ENCODE measurements at places on chromosomes 3 and 15.

DNA sequence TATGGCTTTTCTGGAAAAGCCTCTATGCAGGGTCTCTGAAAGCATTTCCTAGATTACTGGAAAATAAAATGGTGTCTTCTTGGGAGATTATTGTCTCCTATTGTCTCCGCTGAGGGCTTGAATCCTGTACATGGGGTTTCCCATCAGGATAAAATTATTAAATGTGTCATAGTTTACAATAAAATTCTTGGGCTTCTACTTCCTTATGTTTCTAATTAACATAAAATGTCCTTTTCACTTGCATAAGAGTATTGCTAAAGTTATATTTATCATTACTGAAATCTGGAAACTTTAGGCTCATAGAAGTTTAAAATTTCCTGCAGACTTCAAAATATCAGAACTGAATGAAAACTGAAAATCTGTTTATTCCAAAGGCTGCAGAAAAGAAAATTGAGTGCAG lies 595.5 kb upstream of the AGTR1 start:
- DNase-seq: no peak

- DNase-seq: no peak
Observed at GRCh38 chr3:69970827-69971226, 28.7 kb upstream of the SAMMSON start.

GRCh38 chr3:186421946-186422345 lies 59.9 kb upstream of the DGKG start:
- DNase-seq: no peak

- DNase-seq: no peak
Observed at GRCh38 chr15:92116330-92116729, 262.8 kb downstream of the SLCO3A1 start.

DNA sequence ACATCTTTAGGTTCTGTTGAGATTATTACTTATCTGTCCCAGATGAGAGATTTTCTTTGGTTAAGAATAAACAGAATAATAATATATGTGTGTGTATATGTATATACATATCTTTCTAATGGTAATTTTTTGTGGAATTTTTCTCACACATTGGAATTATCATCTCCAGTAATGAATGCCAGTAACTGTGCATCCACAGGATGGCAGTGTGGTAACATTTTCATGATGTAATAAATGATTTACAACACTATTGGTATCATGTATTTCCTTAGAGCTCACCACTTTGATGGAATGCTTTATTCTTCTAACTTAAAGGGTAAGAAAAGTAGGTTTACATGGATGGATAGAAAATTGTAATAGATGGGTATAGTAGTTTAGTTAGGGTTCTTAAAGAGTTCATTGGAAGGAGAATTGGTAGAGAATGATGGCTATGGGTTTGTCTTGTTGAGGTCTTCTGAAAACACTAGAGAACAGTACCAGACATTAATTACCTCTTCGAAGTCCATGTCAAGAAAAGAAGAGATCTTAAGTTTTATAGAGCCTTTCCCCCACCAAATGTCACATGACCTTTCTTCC lies 78.1 kb downstream of the STT3B start:
- DNase-seq: no peak

- no peak for DNase-seq
Observed at GRCh38 chr15:86162172-86162591, 82.5 kb downstream of the AGBL1 start.

DNA sequence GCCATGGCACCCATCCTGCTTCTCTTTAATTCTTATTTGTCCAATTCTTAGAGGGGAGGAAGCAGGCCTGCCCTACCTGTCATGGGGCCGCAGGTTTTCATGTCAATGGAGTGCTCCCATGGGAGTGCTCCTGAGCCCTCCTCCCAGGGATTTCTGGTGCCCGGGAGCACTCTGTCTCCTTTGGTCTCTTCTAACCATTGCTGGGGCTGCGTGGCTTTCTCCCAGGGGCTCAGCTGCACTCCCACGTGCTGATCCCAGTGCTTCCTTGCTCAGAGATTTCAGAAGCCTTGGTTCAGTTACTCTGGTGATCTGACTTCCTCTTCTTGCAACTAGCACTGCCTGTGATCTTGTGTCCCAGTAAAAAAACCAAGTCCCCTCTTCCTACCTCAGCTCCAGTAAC lies 68.0 kb upstream of the ARL8B start:
- DNase-seq: no peak

DNA sequence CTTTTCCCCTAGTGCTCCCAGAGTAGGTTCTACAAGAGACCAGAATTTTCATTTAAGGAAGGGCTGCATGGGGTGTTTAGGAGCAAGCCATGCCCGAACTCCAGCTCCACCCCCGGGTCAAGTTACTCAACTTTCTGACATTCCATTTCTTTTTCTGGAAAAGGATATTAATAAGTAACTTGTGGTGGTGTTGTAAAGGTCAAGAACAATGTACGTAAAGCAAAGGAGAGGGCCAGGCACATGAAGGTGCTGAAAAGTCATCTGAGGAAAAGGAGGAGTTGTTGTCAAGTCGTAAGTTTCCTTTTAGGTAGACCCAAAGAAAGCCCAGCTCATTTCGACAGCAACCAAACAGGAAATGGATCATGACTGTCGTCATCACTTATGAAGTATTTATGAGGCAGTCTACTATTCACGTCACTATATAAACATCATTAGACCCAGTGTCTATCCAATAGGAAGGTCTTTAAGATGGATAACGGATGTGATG lies 319.6 kb upstream of the IL12A start:
- no peak for DNase-seq

GRCh38 chr3:134441321-134441720 lies 44.5 kb downstream of the ANAPC13 start:
- DNase-seq: no peak

DNA sequence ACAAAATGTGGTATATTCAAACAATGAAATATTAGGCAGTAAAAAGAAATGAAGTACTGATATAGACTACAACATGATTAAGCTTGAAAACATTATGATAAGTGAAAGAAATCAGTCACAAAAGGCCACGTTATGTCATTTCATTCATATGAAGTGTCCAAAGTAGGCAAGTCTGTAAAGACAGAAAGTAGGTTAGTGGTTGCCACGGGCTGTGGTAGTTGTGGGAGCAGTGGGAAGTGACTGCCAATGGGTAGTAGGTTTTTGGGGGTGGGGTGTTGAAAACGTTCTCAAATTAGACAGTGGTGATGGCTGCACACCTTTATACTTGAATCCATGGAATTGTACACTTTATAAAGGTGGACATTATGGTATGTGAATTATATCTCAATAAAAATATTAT lies 12.1 kb downstream of the GALNT15 start:
- DNase-seq: no peak

DNA sequence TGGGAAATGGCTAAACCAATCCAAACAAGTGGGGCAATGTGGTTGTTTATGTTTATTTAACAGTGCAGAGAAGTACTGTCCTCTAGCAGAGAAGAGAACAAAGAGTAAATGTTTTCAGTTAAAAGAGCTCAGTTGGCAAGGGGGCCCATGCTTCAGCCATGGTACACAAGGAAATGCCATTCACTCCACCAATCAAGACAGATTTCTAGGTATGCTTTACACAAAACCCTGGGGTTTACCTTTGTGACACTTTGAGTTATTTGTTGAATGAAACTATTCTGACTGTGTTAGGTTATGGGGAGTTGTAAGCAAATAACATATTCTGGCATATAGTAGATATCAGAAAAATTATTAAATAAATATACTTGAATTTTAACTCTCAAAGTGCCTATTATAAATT lies 228.5 kb upstream of the MME start:
- no peak for DNase-seq

GRCh38 chr15:50190723-50191122 lies 8.7 kb downstream of the SLC27A2 start:
- no peak for DNase-seq

- DNase-seq: no peak
Observed at GRCh38 chr15:63104727-63105126, 16.9 kb upstream of the LACTB start.

DNA sequence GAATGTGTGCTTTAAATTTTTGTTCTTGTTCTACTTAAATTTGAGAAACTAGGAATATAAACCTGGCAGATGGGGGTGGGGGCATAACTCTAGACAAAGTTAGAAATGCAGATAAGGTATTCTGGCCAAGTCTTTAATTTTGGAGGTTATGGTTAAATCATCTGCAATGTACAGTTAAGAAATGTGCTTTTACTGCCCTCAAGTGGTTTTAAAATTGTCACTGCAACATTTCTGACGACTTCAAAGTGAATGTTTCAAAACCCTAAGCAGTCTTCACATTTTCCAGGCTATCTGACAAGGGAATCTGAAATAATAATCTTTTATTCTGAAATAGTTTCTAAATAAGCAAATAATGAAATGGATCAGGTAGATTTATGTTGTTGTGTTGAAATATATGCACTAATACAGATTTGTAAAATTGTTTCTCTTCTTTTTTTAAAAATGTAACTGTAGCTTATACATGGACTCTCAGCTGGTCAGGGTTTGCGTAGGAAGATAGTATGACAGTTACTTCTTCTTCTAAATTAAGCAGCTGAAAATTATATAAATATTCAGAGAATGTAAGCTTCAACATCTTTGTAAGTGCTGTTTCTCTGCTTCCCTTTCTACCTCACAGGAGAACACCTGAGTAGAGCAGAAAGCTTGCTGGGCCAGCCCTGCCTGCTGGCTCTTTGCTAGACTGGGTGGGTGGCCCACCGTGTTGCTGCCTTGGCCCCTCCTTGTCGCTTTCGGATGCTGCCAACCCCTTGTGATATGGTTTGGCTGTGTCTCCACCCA lies 45.0 kb downstream of the SUCNR1 start:
- DNase-seq: no peak

- no peak for DNase-seq
Observed at GRCh38 chr3:25153561-25153960, 274.5 kb upstream of the RARB start.

DNA sequence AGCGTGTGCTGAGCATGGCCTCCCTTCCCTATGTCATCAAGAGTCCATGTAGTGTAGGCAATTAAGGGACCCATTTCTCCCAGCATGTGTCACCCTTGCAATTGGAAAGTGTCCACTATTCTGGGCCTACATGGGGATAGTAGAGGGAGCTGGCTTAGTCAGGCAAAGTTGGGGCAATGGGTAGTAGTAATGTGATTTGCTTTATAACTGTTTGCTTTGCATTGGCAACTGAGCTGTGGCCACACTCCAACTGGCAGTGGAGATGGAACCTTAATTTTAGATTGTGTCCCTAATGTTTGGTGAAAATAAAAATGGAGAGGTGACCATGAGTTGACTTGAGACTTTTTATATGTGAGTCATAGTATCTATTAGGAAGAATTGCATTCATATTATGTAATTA lies 97.7 kb upstream of the SAMMSON start:
- DNase-seq: no peak

DNA sequence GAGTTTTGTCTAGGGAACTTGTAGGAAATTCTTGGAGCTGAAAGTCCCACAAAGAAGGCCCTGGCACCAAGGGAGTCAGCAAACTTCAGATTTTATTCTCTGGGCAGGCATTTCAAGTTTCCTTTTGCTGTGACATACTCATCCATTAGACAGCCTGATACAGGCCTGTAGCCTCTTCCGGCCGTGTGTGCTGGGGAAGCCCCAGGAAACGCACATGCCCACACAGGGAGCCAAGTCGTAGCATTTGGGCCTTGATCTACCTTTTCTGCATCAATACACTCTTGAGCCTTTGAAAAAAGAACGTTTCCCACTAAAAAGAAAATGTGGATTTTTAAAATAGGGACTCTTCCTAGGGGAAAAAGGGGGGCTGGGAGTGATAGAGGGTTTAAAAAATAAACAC lies 15.0 kb downstream of the TIGIT start:
- peak; percentile 26 for DNase-seq

DNA sequence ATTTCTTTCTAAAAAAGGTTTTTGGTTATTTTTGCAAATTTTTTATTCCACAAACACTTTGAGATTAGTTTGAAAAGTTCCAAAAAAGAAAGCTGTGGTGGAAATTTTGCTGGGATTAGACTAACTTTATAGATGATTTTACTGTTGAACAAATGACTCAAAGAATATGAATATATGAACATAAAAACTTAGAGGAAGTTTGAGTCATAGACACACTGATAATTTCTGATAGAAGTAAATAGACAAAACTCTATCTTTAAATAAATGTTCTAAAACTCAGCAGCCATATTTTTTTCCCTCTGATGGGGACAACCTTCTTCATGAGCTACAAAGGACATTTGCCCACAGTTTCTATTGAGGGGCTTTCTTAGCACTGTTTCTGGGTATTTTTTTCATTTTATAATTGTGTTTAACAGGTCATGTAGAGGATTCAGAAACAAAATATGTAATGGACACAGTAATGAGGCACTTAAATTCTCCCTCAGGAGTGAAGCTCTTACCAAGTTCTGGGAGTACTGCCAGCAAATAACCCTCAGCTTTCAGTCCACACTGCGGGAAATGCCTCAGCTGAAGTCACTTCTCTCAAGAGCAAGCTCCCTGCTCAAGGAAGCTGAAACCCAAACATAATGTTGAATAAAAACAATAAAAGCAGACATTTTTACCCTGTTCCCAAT lies 157.6 kb downstream of the NFKBIZ start:
- DNase-seq: no peak

DNA sequence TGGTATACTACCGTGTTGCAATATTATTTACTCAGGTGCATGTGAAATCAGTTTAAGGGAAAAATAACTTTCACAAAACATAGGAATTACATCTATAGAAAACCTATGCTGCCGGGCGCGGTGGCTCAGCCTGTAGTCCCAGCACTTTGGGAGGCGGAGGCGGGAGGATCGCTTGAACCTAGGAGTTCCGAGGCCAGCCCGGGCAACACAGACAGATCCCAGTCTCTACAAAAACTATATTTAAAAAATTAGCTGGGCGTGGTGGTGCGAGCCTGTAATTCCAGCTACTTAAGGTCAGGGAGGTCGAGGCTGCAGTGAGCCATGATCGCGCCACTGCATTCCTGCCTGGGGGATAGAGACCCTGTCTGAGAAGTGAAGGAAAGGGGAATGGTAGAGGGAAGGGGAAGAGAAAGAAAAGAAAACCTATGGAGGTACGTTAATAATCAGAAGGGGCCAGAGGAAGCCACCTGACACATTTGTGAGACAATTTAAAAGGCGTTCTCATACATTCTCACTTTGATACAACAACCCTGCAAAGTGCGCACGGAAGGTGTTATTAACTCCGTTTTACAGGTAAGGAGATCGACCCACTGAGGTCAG lies 456 bp upstream of the TMEM62 start:
- DNase-seq: no peak

GRCh38 chr3:3862534-3862933 lies 63.3 kb downstream of the LRRN1 start:
- DNase-seq: no peak

- DNase-seq: no peak
Observed at GRCh38 chr15:85534031-85534430, 153.6 kb downstream of the AKAP13 start.

Measured in activated T-cell treated with anti-CD3 and anti-CD28 coated beads for 1 hour (primary cell).